Stimulated activated naive CD4-positive, alpha-beta T cell treated with Interleukin-2 at 50 U/mL for 16 hours (primary cell): ENCODE measurements at places on chromosomes 4 and X.

DNA sequence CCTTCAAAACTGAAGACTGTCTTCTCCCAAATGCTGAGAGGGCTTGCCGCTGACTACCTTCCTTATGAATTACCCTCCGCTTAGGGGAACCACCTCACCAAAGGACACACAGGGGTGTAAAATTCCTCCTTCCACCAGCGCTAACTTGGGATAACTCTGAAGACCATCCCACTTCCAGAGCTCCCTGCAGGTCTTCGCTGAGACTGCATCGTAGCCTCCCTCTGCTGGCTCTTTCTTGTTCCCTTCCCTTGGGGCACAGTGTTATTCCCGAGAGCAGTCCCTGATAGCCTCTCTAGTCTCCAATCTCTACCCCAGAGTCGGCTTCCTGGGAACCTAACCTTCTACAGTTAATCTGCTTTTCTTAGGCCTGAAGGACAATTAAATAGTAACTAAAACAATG lies 725.5 kb upstream of the ATOH1 start:
- DNase-seq, result no peak

DNA sequence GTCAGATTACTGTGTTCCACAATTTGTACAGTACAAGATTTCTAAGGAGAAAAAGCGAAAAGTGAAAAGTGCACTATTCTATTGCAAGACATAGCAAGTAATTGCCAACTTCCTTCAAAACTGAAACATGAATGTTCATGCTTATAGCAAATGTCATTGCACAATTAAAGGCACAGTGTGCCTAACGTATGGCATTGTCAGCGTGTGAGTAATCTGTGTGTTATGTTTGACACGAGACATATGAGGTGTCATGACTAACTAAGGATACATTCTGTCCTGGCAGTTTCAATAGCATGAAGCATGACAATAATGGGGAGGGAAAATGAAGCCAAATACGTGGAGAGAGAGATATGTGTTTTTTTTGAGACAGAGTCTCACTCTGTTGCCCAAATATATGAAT lies 33.6 kb upstream of the TBC1D9 start:
- no peak for DNase-seq

DNA sequence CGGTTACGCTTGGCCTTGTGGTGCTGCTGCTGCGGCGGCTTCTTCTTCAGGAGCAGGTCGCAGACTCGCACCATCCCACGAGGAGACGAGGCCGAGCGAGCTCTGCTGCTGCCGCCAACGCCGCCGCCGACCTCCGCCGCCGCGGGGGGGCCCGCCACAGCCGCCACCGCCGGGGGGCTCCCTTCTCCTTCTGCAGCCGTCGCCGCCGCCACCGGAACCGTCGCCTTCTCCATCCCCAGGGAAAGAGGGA lies 237 bp downstream of the ANKRD17 start:
- DNase-seq, result no peak

- DNase-seq, result no peak
Measured at GRCh38 chr4:155434904-155435303, 58.1 kb upstream of the MAP9 start.

- no peak for DNase-seq
Measured at GRCh38 chrX:139106069-139106468, 394.6 kb upstream of the FGF13 start.

DNA sequence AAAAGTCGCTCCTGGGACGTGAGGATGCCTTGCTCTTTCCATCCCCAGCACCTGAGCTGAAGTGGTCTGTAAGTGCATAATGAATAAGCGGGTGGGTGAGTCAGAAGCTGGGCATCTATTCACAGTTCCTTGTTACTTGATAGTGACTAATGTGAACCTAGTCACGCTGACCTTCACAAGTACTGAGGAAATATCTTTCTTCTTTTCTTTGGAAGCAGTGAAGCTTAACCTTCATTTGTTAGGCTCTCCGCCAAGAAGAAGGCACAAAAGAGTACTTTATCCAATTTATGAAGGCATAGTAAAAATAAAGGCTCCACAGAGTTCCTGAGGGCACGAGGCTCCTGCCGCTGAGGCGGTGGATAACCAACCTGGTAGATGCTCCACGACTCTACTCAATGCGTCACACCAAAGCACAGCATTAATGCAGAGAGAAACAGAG lies 475.7 kb upstream of the SLIT2 start:
- DNase-seq, result no peak

DNA sequence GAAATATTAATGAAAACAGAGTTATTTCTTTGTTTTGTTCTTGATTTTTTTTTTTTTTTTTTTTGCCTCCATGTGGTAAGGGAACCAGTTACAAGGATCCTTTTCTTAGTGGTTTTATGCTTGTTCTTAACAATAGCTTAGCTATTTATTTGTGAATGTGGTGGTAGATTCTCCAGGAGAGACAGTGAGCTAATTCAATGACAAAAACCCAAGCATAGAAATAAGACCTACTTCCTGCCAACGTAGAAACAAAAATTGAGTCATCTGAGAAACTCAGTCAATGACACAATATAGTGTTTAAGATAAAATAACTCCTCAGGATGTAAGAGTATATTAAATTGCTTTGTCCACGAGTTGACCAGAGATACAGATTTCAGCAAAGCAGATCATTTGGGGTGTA lies 863.8 kb upstream of the PABPC4L start:
- DNase-seq, result no peak

DNA sequence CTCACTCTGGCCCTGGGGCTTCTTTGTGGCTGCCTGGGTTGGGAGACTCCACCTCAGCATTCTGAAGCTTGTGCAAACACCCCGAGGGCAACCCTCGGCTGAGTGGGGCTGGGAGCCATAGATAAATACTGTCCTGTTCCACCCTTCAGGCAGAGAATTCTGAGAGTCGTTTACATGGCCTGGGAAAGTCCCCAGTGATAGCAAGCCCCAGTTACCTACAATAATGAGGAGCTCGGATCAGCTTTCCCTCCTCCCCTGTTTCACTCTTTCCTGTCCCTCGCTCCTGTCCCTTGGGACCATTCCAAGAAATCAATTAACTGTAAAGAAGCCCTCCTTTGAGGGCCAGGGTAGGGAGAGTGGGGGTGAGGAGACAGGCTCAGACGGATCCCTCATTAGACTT lies 31.6 kb upstream of the DDX3X start:
- no peak for DNase-seq

DNA sequence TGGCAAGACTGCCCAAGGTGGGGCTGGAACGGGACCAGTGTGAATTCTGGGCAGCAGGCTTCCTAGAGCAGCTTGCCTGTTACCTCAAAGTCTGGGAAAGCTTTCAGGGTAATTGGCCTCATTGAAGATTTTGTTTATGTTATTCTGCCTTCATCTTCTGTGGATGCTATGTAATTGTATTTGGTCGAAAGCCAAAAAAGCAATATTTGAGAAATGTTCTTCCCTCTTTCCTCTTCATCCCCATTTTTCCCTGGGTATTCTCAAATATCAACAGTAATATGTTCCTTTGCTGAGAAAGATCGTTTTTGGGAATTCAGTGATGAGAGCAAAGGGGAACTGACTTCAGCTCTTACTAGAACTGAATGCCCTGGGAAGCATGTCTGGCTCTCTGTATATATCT lies 12.9 kb downstream of the TMEM131L start:
- no peak for DNase-seq

DNA sequence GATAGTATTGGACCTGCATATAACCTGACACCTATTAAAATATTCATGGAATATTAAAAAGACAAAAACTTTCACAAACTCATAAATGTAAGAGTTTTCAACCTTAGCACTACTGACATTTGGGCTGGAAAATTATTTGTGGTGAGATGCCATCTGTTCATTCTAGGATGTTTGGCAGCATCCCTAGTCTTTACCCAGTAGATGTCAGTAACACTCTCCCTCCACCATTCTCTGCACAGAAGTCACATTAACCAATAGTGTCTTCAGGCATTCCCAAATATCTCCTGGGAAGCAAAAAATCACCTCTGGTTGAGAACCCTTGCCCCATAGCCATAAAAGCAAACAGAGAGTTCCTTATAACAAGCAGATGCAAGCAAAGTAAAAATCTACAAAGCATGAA lies 41.4 kb upstream of the NDST4 start:
- no peak for DNase-seq

- DNase-seq, result no peak
Measured at GRCh38 chr4:93030670-93031069, 726.9 kb downstream of the GRID2 start.
